ENCODE measurements at places on chromosomes 1 and 21.

GRCh38 chr1:201023920-201024624 is 558 bp upstream of the KIF21B start:
- DNase-seq, result no peak

GRCh38 chr1:172727956-172728603 is 69.2 kb downstream of the FASLG start:
- no peak for DNase-seq

DNA sequence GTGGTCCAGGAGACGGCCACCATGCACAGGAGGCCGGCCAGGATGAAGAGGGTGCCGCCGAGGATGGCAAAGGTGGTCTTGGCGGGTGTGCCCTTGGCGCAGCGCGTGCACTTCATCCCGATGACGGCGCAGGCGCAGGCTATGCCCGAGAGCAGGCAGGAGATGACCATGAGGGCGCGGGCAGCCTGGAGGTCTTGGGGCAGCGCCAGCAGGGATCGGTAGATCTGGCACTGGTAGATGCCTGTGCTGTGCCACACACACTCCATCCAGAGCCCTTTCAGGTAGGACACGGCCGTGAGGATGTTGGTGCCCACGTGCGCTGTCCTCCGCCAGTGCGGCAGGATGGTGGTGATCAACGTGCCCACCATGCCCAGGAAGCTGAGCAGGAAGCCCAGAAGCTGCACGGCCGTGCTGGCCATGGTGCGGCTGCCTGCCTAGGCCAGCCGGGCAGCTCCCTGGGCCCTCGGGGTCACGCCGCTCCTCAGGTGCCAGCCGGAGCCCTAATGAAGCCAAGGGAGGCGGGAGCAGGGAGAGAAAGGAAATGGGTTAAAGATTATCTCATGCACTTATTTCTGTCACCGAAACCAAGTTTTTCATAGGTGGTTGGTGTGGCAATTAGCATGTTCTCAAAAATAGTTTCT is 18.5 kb downstream of the CLDN14 start:
- DNase-seq, result no peak

GRCh38 chr1:201568265-201568664 is 29.3 kb downstream of the NAV1 start:
- DNase-seq, result no peak

DNA sequence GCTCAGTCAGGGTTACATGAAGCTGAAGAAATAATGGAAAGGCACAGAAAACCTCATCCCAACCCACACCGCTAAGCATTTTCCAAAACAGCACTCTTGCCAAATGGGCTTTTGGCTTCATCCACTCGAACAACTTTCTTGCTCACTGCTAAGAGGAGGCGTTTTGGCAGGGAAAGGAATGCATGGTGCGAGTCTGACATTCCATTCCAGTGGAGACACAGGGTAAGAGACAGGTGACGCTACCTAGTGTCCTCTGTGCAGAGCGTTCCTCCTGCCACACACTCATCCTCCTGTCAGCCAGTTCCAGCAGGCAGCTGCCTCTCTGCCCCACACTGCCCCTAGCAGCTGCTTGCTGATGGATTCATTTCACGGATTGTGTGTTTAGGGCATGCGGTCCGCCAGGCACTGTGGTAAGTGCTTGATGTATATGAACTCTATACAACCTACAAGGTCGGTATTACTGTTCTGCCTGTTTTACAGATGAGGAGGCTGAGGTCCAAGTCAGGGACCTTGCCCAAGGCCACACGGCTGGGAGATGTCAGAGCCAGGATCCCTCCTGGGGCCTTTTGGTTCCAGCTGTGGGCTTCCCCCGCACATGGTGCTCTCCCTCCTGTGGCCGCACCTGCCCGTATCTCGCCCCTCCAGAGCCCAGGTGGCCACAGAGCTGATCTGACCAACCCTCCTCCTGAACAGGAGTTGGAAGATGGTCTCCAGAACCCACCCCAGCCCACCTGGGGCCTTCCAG is 25.7 kb upstream of the BACE2 start:
- no peak for DNase-seq

GRCh38 chr1:186187601-186188000 is 187.5 kb downstream of the TPR start:
- no peak for DNase-seq

DNA sequence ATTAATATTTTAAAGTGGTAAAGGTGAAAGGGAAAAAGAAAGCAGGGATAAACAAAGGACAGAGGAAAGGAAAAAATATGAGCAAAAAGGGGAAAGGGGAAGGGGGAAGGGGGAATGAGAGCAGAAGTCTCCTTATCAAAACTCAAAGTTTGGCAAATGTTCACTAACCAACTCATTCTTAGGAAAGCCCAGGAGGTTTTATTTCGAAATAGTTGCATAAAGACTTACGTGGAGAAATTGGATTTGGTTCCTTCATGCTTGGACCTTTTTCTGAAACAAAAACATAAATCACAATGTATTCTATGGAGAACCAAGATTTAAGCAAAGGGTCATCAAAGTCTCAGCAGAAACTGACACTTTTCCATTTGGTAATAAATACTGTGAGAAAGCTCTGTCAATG is 188.1 kb downstream of the TGFBR3 start:
- DNase-seq, result no peak

DNA sequence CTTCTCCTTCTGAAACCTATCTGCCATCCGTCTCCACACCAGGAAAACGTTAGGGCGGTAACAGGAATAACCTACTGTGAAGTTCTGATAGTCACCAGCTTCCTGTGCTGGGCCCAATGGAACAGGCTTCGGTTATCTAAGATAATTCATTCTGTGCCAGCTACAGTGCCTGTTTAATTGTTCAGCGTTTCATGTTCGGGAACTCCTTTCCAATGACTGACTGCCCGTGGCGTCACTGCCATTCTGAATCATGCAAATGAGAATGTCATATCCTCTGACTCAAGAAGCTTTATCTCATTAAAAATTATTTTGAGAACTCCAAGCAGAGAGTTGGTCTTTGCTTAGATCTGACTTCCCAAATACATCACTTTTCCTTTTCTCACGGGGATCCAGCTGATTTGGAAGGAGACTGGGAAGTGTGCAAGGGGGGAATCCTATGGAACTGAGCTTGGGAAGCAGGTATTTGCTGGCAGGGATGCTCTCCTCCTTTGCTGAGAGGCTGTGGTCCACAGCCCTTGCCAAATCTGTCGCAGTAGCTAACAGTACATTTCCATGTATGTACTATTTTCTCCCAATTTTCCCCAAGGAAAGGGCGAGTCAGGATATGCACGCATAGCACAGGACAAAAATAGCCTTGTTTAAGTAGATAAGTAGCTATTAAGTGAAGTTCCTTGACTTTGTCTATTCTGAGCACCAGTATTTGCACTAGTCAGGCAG is 358.7 kb downstream of the LTN1 start:
- no peak for DNase-seq

- DNase-seq, result no peak
These were observed 15.0 kb downstream of the EPRS1 start for GRCh38 chr1:220031287-220031686.

- no peak for DNase-seq
These were observed 10.4 kb downstream of the ZBTB8A start for GRCh38 chr1:32549616-32550015.

GRCh38 chr1:61012341-61012761 is 70.0 kb upstream of the NFIA start:
- DNase-seq, result no peak

Measured in activated CD4-positive, alpha-beta T cell treated with anti-CD3 and anti-CD28 coated beads, Interleukin-2, amount 50 U/mL, for 1 hour (primary cell).